Stimulated activated CD8-positive, alpha-beta memory T cell treated with anti-CD3 and anti-CD28 coated beads, Interleukin-2, amount 100 ng/mL, for 48 hours (primary cell): ENCODE measurements at places on chromosomes 1 and 21.

- no peak for DNase-seq
Measured at GRCh38 chr1:183218971-183219615, 33.0 kb downstream of the LAMC2 start.

- DNase-seq = no peak
Measured at GRCh38 chr1:232678185-232678886, 48.4 kb upstream of the SIPA1L2 start.

DNA sequence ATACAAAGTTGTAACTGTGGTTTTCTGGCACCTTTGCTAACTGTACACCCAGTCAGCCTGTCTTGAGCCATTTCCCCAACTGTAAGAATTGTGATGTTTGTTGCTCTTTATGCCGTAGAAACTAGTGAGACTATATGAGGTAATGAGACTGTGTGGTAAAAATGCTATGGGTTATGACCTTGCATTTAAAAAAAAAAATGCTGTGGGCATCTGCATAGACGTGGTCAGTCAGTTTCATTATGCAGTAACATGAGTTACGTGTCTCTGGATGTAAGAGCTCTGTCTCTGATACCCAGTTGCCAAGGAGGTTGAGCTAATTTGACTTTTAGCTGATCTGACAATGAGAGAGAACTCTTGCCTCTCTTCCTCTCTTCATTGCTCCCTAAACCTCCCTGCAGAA is 80.6 kb upstream of the LAMC2 start:
- no peak for DNase-seq

DNA sequence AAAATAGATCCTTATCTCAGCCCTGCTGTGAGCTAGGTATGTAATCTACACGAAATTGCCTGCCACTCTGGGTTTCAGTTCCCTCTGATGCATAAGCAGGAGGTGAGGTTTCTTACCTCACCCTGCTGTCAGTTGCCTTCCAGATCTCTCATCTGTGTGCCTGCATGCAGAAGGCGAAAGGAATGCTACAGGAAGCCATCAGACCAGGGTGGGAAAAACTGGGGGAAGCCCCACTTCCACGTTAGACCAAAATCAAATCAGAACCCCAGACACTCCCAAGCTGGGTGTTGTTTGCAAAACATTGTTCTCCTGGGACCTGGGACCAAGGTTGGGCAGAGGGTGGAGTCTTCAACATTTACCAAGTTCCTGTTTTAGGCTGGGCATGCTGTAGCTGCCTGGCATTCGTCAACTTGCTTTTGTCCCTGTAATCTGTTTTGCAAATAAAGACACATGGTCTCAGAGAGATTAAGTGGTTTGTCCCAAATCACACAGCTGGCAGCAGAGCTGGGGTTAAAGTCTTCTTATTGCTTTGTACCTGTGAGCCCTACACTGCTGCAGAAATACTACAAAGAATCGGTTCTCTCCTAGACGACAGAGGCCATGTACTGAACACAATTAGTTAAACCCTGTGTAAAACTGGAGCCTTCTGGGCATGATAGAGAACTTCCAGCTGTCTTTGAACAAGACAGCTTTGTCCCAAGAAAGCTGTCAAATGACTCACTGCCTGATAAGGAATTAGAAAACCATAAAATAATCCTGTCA is 389.7 kb upstream of the RUNX1 start:
- DNase-seq = no peak

- DNase-seq = no peak
Measured at GRCh38 chr1:186183970-186184628, 191.0 kb downstream of the TPR start.

DNA sequence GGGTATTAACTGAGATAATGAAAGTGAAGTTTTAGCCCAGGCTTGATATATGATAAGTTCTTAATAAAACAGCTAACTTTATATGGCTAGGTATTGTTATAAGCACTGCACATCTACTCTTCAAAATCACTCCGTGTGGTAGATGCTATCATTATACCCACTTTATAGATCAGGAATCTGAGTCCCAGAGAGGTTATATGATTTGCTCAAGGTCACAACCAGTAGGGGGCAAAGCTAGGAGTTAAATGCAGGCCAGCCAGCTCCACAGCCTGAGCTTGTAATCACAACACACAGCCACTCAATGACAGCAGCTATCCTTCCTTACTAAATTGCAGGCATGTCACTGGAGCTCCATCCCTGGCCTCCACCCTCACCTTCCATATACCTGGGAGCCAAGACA is 115.8 kb downstream of the CAPN8 start:
- DNase-seq = no peak

DNA sequence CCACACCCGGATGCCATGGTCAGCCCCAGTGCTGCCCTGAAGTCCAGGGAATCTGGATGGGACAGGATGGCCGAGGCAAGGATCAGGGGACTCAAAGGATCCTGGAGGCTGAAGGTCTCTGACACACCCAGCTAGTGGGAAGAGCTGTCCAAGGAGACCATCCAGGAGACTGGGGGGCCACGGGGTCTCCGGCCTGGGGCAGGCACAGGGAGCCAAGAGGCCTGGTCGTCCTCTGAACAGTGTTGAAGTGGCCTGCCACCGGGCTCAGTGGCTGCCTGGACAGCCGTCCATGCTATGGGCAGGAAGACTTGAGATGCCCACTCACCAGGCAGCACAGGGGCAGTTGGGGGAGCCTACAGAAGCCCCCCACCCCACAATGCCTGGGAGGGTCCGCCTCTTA is 41.9 kb downstream of the MEGF6 start:
- DNase-seq = no peak

DNA sequence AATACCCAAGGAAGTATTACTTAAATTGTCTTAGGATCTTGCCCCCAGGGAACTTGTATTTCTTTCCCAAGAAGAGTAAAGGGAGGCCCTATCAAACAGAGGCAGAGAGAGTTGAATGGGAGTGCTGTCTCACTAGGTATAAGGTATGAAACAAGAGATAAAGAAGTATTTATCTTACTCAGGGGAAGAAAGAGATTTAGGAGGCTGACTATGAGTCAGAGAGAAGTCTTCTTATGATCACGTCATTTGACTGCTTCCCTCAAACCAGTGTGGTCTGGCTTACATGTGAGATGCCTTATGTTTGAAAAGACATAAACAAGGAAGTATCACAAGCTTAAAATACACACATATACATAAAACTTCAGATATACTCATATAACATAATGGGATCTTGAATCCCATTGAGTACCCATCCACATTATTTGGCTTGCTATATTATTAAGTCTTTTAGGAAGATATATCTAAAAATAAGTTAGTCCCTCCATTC is 29.6 kb downstream of the DUSP10 start:
- no peak for DNase-seq

DNA sequence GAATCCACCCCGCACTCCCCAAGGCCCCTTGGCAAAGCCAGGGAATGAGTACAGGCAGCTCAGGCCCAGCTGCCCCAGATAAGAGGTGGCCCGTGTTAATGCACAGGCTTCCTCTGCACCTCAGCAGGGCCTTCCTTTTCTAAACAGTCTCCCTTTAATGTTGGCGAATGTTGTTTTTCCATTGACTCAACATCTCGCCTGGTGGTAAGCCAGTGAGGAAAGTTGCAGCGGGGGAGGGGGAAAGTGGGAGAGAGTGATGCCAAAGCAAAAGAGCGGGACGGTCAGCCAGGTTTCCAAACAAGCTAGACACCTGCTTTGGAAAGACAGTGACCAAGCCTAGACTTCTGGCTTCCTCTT is 10.3 kb upstream of the PROX1 start:
- DNase-seq = no peak
